ENCODE measurements at places on chromosomes 4 and X.

DNA sequence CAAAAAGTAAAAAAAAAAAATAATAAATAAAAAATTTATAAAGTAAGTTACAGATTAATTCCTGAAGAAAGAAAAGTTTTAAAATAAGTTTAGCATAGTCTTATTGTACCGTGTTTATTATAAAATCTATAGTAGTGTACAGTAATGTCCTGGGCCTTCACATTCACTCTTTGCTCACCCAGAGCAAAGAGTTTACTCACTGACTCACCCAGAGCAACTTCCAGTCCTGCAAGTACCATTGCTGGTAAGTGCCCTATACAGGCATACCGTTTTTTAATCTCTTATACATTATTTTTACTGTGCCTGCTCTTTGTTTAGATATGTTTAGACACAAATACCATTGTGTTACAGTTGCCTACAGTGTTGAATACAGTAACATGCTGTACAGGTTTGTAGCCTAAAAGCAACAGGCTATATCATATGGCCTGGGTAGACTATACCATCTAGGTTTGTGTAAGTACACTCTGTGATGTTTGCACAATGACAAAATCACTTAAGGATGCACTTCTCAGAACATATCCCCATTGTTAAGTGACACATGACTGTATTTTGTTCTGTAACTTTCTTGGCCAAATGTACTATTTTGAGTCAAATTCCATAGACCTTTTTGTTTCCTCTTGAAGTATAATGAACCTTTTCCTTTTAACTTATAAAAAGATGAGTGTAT, 199.0 kb upstream of the NUDT6 start:
- peak; percentile 61 for DNase-seq

DNA sequence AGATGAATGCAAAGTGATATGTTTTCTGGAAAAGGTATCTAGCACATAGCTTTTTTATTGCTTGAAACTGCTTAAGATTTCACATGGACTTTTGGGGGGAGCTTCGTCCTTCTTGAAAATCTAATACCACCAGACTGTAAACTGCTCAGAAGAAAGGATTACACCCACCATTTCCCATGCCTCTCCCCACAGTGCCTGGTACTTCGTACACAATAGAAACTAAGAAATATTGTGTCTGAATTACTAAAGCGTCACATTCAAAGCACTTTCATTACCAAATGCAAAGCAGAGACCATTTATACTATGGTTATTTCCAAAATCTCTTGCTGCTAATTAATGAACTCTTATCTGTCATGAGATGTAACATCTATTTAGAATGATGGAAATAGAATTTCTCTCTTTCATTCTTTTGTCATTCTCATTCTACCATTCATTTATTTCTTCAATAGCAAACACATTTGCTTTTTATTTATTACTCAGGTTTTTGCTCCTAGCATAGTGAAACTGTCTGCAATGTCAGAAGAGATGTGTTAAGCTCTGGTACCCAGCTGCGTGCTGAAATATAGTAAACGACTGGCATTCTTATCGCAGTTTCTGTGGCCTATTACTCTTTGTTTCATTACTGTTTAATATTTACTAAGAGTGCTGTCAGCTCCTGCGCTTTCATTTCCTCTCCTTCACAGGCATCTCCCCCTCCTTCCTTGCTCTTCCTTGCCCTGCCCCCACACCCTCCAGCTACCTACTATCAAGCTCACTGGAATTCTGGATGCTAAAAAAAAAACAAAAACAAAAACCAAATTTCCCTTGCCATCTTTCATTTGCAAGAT, 51.4 kb upstream of the RAPGEF2 start:
- DNase-seq: peak; percentile 6

DNA sequence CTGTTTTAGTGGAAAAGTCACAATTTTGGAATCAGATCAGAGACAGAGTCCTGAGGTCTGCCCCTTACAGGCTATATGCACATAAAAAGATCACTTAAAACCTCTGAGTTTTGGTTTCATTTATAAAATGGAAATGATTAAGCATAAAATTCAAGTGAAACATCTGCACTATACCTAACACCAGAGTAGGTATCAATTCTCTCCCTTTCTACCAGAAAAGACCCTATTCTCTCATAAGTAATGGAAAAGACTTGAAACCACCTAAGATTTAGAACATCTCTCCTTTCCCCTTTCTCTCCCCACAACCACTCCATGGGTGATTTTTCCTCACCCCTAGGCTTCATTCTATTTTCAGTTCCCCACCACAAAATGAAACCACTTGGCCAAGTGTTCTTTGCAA, 907 bp downstream of the LHFPL1 start:
- DNase-seq: no peak

- DNase-seq: peak; percentile 7
Measured at GRCh38 chrX:98067611-98068010, 1183.9 kb downstream of the RPA4 start.

DNA sequence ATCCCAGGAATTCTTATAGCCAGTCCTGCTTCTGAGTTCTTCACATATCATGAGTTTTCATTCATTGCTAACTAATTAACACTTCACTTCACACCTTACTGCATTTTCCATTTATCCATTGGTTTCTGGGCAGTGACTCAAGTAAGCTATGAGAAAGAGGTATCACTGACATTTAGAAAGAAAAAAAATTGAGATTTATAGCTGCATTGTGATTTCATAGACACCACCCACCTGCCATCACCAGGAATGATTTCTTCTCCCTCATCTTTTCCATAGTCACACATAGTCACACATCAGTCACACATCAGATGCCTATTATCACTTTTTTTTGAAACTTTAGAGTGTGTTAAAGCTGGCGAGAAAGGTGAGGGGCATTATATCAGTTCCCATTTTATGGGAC, 121.8 kb downstream of the SLC39A8 start:
- no peak for DNase-seq

- DNase-seq: no peak
Measured at GRCh38 chrX:131199091-131199490, 90.0 kb downstream of the IGSF1 start.

DNA sequence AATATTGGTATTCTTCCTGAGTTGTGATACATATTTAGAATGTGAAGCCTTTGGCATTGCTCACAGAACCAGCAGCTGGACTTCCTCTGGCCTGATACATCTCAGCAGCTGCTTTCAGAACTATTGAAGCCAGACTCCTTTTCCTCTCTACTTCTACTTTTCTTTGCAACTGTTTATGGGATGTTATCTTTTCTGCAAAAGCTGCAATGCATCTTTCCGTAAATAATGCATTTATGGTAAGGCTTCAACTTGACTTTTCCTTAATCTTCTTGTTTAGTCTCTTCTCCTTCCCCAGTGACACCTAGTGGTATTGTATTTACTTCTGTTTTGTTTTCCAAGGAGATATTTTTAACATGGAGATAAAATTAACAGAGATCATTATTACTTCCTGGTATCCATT, 1548.7 kb downstream of the PCDH7 start:
- peak; percentile 3 for DNase-seq

GRCh38 chr4:2300431-2301224, 38.7 kb upstream of the MXD4 start:
- DNase-seq: no peak

DNA sequence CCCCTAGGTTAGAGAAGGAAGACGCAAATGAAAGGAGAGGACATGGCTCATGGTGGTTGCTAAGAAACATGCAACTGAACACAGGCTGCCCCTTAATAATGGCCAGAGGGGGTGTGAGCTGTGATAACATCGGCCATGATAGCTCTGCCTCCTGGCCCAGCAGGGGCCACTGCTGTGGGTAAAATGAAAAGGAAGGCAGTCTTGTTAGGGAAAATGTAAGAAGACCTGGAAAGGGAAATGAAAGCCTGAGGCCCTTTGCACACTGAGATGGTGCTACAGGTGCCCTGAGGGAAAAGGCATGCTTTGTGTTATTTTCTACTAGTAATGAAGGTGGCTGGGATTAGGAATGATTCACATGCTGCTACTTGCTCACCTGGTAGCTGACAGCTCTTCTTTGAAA, 123.6 kb upstream of the MID1 start:
- no peak for DNase-seq

DNA sequence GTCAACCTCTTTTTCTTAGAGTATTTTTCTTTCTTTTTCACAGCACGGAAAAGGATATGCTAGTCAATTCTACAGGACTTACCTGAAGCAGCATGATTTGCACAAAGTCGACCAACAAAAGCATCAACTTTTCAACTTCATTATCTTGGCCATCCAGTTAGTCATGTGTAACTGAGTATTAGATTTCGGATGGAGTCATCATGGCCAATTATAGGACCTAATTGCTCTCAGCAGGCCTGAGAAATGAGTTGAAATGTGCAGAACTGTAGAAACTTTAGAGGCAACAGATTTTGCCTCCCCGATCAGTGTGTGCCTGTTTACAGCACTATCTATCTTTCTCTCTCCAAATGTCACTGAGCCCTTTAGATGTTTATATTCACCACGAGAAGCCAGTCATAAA, 41.0 kb downstream of the PCDH10 start:
- no peak for DNase-seq

- peak; percentile 12 for DNase-seq
Measured at GRCh38 chr4:79651456-79651855, 243.4 kb upstream of the GK2 start.

DNA sequence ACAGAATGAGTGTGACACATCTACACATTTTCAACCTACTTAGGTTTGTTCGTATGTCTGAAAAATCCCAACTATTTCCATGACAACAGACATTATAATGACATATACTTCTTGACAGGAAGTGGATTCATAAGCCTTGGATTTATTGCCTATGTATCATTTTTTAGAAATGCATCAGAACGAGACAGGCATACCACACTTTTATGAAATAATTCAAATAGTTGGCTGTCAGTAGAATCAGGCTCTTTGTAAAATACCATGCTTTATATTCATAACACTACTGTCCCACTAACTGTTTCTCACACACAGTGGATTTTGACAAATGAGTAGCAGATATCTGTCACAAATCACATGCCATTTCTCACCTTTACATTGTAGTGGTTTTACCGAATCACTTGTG, 173.2 kb downstream of the BEND2 start:
- no peak for DNase-seq

DNA sequence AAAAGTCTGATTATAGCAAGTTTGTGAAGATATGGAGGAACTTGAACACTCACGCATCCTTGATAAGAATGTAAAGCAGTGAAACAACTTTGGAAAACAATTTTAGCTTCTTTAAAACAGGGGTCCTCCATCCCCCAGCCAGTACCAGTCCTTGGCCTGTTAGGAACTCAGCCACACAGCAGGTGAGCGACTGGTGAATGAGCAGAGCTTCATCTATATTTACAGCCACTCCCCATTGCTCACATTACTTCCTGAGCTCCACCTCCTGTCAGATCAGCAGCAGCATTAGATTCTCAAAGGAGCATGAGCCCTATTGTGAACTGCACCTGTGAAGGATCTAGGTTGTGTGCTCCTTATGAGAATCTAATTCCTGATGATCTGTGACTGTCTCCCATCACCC, 530.3 kb upstream of the PRKX start:
- no peak for DNase-seq

- DNase-seq: no peak
Measured at GRCh38 chr4:83413676-83414075, 41.9 kb downstream of the HELQ start.

DNA sequence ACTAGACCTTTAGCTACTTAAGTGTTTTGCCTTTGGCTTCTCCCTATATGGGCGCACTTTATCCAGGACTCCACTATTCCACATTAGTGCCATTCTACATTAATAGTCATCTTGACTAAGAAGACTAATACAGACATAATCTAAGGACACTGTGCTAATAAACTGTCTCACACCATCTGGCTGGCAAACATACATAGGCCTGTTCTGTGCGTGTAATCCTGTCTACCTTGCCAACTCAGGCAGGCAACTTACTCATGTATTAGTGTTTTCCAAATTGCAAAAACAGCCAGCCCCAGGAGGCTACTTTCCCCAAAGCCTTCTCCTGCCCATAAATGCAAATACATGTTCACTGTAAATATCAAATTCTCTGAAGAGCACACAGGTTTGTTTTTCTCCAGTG, 587.3 kb downstream of the TMA16 start:
- DNase-seq: no peak

- no peak for DNase-seq
Measured at GRCh38 chr4:56681158-56681852, at the start of gene HOPX. Gene HOPX, minus strand, starts transcription at chr4:56681296. Its CDS starts 23,480 bp downstream, at chr4:56657816.

DNA sequence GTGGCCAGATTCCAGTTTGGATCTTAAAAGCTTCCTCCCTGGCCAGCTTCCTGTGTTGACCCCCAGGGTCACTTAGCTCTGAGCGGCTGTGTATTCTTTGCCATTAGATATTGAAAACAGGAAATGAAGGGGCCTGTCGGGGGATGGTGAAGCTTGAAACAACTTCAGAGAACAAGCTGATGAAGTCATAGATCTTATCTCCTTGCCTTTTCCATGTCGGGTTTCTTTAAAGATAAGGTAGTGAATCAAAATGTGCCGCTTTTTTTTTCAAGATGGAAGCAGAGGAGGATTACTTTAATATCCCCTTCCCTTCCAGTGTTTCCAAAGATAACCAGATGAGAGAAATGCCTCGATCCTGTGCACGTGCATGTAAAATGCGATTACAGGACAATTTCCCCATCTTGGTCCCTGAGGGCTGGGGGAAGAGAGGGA, 508.5 kb downstream of the MID1IP1 start:
- DNase-seq: peak; percentile 66

DNA sequence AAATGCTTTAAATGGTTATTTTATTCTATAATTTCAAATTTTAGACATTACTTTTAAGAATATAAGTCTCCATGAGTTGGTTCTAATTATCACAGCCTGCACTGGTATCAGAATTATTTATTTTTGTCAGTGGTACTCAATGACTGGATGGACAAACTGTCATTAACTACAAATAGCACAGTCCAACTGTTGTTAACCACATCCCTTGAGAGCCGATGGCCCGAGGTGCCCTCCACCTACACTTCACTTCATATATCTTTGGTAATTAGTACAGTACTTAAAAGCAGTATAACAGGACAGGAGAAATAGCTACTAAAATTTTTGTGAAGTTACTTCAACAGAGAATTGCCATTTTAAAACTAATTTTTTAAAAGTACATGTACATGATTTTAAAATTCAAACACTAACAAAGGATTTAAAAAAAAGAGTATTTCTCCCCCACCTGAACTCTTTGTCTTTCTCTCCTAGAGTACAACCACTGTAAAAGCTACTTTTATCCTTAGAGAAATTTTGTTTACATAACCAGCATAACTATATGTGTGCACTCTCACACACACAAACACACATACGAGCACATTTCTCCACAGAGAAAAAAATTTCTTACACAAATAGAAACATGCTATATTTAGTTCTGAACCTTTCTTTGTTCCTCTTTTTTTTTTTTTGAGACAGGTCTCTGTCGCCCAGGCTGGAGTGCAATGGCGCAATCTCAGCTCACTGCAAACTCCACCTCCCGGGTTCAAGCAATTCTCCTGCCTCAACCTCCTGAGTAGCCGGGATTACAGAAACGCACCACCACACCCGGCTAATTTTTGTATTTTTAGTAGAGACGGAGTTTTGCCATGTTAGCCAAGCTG, 6.5 kb downstream of the TIFA start:
- DNase-seq: no peak
